H9 (cell line): ENCODE measurements at places on chromosomes 7 and 10. TPM values are rescaled to one million over a fixed set of nuclear protein-coding genes. Genes with fewer than 3 reads are reported as not detected.

GRCh38 chr10:59536167-59537014, 173.3 kb downstream of the SLC16A9 start:
- H3K4me3 ChIP-seq: no peak overlapping the region
- no peaks in the 10 kb centered on the region for H3K36me3 ChIP-seq
- H3K27me3 ChIP-seq: no peaks in the 10 kb centered on the region
- H3K4me1 ChIP-seq: no peaks in the 10 kb centered on the region
- DNase-seq: no peak

DNA sequence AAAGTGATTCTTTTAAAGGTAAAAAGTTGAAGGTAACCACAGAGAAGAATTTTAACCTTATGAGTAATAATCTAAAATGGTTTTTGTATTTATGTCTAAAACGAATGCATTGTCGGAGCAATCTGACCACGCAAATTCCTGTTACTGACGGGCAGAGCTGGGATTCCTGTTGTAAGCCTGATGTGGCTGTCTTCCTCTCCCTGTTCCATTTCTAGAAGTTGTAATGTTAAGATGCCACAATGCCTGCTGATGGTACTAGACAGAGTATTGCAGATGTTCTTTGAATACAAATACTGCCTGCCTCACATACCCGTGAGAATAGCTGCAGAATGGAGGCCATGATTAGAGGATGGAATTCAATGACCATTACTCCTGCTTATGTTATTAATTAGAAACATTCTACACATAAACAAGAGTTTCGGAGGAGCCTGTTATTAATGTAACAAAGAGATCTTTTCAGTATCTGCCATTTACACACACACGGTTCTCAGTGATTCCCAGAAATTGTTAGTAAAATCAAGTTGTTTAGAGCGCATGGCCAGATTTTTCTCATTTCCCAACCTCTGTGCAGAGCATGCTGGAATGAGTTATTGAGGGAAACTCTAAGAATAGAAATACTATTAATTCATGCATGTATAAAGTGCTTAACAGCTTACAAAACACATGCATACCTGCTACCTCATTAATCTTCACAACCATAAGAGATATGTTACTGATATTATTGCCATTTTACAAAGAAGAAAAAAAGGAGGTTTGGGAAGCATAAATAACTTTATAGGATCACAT, 196.8 kb downstream of the PTN start:
- no peak overlapping the region for H3K4me3 ChIP-seq
- no peaks in the 10 kb centered on the region for H3K4me1 ChIP-seq
- H3K27ac ChIP-seq: no peak overlapping the region
- H3K27me3 ChIP-seq: no peaks in the 10 kb centered on the region

GRCh38 chr7:25238066-25238725, 9.9 kb upstream of the NPVF start:
- DNase-seq: no peak
- no peaks in the 10 kb centered on the region for H3K4me1 ChIP-seq
- no peak overlapping the region for H3K27ac ChIP-seq
- H3K4me3 ChIP-seq: no peak overlapping the region

GRCh38 chr10:71605263-71605962, 114.2 kb downstream of the C10orf105 start:
- no peak overlapping the region for H3K4me3 ChIP-seq
- H3K27ac ChIP-seq: no peak overlapping the region
- H3K36me3 ChIP-seq: no peaks in the 10 kb centered on the region
- H3K4me1 ChIP-seq: peaks cover 3% of the 10 kb centered on the region; the same call in 1 of the 2 replicates
- no peak for DNase-seq

DNA sequence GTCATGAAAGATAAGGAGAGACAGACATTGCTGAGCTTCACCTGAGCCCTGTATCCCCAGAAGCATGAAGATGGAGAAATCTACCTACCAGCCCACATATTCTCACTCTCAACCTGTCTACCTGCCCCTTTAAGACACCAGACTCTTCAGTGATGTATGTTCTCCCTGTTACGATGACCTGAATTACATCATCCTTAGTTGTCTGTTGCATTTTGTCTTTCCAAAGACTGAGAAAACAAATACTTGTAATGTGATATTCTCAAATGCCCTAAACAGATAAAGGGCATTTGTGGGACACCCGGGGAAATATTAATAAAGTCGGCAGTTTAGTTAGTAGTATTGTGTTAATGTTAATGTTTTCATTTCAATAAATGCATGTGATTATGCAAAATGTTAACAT, 305.8 kb upstream of the IGFBP3 start:
- no peaks in the 10 kb centered on the region for H3K4me1 ChIP-seq
- H3K4me3 ChIP-seq: no peak overlapping the region
- no peak for DNase-seq
- no peaks in the 10 kb centered on the region; the same call in 2 of the 3 replicates for H3K36me3 ChIP-seq

GRCh38 chr10:62804356-62805230, at the start of gene ADO:
TSS of gene ADO (plus strand) at chr10:62804720. CDS start at chr10:62805060, 340 bp downstream.
- no peaks in the 10 kb centered on the region for H3K27me3 ChIP-seq
- peak within 1 kb of the TSS; percentile 95 for H3K4me3 ChIP-seq

DNA sequence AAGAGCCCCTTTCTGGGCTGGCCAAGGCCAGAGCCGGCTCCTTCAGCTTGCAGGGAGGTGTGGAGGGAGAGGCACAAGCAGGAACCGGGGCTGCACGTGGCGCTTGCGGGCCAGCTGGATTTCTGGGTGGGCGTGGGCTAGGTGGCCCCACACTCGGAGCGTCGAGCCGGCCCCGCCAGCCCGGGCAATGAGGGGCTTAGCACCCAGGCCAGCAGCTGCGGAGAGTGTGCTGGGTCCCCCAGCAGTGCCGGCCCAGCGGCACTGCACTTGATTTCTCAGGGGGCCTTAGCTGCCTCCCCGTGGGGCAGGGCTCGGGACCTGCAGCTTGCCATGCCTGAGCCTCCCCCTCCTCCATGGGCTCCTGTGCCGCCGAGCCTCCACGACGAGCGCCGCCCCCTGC, 48.1 kb downstream of the SH2D4B start:
- H3K4me1 ChIP-seq: no peaks in the 10 kb centered on the region; the same call in 1 of the 2 replicates
- no peak overlapping the region for H3K4me3 ChIP-seq
- no peak overlapping the region for H3K27ac ChIP-seq
- no peaks in the 10 kb centered on the region for H3K27me3 ChIP-seq
- no peak for DNase-seq

DNA sequence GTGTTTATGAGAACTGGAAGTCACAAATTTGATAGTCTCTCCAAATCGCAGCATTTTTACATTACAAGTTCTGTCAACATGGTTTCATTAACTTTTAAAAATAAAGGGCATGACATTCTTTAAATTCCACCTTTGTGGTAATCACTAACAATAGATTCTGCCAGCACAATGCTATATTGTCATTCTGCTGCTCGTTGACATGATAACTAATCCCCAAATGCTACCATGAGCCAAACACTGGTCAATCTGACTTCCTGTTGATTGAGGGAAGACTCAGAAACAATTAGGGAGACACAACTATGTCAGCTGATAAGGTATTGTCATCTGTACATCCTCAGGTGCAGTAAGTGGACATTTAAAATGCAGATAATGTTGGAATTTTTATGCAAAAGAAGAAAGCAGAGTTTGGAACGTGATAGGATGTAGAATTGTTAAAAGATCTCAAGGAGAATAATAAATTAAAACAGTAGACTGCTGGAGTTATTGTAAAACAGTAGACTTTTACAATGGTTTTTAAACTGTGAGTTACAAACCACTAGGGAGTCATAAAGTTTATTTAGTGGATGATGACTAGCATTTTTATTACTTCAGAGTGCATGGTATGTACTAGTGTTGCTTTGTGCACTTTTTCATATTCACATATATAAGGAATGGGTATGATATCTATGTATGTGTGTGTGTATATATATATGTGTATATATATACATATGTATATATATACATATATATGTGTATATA, 126.4 kb upstream of the DKK1 start:
- no peak for DNase-seq
- H3K27me3 ChIP-seq: no peaks in the 10 kb centered on the region
- H3K27ac ChIP-seq: no peak overlapping the region
- H3K4me1 ChIP-seq: peaks cover 2% of the 10 kb centered on the region; the same call in 1 of the 2 replicates
- no peak overlapping the region for H3K4me3 ChIP-seq
- peaks cover 5% of the 10 kb centered on the region for H3K36me3 ChIP-seq

Gene PRXL2A
- total RNA-seq: 43.4 and 47.1 TPM in 2 replicates

Gene SLC13A1
- not detected in 2 replicates for total RNA-seq

Gene CYP3A4
- total RNA-seq: not detected in 2 replicates
